ENCODE measurements at places on chromosomes 1 and 21.

- peak; percentile 38 for DNase-seq
These were observed 24.4 kb upstream of the PWP2 start for GRCh38 chr21:44082648-44083440.

GRCh38 chr1:151047591-151047924 is at the start of gene C1orf56:
C1orf56 (plus strand) TSS chr1:151047751; CDS start chr1:151047848, 97 bp downstream.
- DNase-seq = peak; percentile 76

GRCh38 chr1:178344513-178345091 is 152.2 kb downstream of the CLEC20A start:
- DNase-seq = no peak

- no peak for DNase-seq
These were observed 59.8 kb downstream of the ADCY10 start for GRCh38 chr1:167854184-167854583.

DNA sequence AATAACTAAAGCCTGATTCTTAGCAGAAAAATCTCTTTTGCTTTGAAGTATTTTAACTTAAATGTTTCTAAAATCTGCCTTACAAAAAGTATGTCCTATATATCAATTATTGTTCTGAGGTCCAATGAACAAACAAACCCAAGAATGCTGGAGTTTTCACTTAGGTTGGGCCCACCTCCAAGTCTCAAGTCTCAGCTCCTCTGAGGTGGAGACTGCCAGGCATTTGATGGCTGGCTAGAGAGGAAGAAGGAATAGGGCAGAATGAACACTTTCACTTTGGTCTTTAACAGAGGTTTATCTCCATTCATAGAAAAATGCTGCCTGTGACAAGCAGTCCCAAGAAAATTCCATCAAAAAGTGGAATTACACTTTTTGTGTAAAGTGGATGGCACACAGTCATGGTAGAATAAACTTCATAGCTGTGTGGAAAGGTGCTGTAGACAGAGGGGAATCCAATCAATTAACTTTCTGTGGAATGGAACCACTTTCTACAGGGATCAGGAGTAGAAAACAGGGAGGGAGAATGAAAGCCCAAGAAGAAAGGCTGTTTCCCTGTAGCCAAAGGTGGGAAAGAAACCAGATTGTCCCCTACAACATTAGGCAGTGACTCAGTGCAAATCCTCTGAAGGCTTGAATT is 349.4 kb upstream of the RUNX1 start:
- DNase-seq = no peak

- no peak for DNase-seq
These were observed 11.8 kb downstream of the UBE2T start for GRCh38 chr1:202329891-202330290.

DNA sequence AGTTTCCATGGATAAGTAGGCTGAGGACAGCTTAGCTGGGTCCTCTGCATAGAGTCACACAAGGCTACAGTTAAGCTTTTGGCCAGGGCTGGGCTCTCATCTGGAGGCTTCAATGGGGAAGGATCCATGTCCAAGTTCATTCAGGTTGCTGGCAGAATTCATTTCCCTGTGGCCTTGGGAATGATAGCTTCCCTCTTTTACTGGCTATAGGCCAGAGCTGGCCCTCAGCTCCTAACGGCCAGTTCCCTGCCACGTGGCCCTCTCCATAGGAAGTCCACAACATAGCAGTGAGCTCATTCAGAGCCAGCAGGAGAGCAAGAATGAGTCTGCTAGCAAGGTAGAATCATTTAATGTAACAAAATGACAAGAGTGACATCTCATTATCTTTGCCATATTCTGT is 15.1 kb upstream of the PODN start:
- DNase-seq = no peak

GRCh38 chr1:201702936-201703335 is 126.0 kb upstream of the IPO9 start:
- DNase-seq = no peak

GRCh38 chr1:10051656-10052055 is 18.9 kb downstream of the UBE4B start:
- no peak for DNase-seq

DNA sequence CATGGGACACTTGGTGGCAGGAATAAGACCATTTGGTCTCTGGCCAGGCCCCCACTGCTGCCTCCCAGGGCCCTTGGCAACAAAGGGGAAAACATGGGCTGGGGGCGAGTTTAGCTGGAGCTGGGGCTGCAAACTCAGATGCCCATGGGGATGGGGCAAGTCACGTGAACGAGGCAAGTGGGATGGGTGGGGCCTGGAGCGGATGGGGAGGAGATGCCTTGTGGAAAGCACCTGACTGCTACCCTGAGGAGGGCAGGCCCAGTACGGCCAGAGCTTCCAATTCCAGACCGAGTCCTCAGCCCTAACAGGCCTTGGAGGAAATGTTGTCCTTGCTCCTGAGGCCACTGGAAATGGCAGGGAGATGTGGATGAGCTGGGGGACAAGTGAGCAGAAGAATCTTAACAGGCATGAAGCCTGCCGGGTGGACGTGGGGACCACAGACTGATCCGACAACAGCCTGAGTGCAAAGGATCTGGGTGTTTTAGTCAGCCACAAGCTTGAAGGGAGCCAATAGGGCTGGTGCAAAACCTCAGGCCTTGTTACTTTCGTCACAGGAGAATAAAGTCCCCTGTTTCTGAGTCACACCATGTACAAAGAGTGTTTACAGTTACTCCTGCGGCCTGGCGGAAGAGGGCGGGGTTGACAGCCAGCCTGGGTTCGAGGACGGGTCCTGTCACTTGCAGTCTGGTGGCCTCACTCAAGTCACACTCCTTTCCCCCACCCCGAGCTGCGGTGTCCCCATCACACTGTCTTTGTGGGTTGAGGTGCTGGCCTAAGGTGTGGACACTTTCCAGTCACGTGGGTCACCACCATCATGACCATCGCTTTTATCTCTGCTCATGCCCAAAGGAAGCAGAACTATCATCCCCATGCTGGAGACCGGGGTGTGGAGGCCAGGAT is 19.1 kb downstream of the RUNX3 start:
- DNase-seq = peak; percentile 80

DNA sequence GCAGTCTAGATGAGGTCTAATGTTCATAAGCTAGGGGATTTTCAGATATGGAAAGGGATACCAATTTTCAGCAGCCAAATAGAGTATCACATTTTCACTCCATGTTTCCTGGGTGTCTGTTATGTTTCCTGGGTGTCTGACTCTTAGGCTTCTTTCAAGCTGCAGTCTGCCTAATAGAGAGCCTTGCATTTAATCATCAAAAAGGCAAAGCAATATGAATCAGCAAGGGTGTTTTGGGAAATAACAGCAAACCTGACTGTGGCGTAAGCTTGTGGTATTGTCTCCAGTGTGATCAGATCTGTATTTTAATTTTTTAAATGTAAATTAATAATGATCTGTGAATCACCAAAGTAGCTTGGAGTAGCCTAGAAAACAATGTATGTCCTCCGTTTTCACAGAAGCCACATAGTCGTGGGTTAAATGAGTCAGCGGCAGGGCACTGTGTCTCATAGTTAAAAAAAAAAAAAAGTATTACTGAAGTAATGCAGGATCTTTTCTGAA is 10.4 kb downstream of the LGALS8 start:
- DNase-seq = peak; percentile 36

DNA sequence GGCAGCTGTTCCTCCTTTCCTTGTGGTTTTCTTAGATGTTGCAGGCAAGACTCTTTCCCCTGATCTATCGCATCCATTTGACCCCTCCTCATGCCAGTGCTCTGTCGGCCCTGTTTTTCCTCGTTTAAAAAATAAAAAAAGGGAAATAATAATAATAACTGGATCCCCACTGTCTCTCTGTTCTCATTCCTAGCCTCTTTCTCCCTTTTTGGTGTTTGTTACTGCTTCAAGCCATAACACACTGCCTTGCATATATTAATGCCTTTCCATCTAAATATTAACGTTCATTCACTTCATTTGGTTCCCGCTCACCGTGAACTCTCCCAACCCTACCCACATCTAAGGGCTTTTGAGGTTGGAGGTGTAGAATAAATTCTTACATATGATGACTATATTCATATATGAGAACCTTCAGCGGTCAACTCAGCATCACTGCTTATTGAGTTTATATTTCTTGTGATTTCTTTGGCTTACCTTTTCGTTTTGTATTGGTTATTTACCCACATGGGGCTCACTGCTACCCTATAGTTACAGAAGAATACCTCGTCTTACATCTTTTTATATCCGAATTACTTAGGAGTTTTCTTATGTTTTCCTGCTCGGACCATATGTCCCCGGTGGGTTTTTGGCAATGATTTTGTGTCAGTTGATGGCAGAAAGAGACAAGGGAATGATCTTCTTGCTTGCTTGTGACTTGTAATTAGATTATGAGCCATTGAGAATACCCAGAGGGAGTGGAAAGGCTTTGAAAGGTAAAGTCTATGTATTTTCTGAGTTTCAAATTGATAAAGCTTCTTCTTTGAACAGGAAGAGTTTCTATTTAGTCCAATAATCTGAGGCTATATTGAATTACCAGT is 805 bp downstream of the ATG4C start:
- DNase-seq = peak; percentile 10

DNA sequence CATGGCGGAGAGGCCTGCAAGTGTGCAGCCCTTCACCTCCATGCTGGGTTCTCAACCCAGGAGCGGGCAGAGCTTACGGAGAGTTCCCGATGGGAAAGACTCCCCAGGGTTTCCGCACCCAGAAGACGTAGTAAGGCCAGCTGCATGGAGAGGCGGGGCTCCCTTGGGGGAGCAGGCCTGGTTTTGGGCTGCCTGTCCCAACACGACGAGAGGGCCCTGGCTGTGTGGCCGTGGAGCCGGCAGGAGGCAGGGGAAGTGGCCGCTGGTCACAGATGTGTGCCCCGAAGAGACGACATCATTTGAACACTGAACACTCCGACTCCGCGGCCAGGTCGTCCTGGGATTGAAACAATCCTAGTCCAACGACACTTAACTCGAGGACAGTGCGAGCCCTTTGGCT is 57.0 kb downstream of the MORN1 start:
- no peak for DNase-seq

DNA sequence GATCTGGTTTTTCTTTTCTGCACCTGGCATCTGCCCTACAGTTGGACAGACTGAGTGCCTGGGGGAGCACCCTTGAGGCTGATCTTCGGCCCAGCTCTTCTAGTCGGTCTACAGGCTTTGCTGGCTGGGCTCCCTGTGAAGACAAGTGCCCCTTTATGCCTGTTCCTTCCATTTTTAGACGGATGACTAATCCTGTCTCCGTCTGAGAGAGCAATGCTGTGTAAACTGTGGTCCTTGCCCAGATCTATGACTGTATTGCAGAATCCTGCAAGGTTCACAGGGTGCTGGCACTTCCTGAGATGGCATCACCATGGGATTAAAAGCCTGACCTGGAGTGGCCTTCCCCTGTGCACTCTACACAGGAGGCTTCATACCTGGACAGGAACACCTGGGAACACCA is 47.6 kb upstream of the SAMD13 start:
- no peak for DNase-seq

GRCh38 chr1:92728697-92729096 is 56.2 kb downstream of the EVI5 start:
- DNase-seq = no peak

DNA sequence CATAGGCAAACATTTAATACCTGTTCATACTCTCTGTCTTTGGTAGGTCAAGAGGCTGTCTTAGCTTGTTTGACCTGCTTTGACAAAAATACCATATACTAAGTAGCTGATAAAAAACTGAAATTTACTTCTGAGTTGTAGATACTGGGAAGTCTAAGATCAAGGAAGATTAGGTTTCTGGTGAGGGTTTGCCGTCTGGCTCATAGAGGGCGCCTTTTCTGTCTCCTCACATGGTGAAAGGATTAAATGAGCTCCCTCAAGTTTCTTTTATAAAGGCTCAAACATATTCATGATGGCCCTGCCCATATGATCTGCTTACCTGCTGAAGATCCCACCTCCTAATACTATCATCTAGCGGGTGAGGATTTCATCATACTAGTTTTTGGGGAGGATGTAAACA is 1076.1 kb upstream of the NCAM2 start:
- no peak for DNase-seq

GRCh38 chr21:37829447-37829846 is 86.8 kb downstream of the KCNJ6 start:
- no peak for DNase-seq

DNA sequence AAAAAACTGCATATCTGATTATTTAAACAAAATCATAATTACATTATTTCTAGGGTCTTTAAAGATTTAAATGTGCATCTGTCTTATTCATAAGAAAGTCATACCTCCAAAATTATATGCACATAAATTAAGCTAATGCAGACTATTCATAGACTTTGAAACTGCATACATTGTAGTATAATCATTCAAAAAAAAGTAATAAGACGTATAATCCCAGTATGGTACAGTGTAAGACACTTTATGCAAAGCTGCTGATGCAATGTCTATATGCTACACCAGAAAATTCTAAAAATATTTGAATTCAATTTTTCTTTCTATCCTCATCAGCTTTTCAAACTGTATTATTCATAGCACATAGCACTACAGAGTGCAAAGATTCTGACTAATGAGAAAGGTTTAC is 22.0 kb downstream of the BRINP3 start:
- no peak for DNase-seq

All from stimulated activated naive CD8-positive, alpha-beta T cell treated with anti-CD3 and anti-CD28 coated beads, Interleukin-15, Interleukin-2, amounts not matched to agents 100 U/mL and 50 U/mL, for 24 hours (primary cell).